ENCODE measurements at places on chromosomes 7 and 10.

DNA sequence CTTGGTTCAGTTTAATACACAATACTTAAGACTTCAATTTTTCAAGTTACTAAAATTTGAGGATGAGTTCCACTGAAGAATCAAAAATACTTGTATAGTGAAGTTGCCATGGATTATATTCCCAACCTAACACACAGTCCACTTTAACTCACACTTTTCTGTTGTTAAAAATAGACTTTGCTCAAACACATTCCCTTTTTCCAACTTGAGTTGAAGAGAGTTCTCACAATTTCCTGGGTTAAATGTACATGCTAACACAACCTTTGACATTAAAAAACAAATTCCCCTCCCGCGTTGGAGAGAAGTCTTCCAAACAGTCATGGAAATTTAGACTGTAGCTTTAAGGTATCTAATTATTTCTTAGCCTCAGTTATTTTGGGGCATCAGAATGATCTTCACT, 27.1 kb downstream of the SKIDA1 start:
- no peak for DNase-seq

DNA sequence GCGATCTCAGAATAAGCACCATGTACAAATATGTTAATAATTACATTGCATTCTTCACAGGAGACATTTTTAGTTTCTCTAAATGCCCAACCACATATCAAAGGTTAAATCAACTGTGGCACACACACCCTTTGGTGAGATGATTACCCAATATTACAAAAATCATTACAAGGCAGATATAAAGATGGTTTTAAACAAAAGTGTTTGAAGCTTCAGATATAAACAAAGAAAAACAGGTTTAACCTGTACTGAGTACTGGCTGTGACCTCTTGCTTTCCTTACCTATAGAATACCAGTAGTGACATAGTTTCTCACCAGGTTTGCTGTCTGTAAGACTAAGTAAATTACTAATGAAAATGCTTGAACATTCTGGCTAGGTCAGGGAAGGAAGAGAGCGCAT, 360.0 kb upstream of the IGFBP3 start:
- no peak for DNase-seq

GRCh38 chr7:68269405-68269804, 1272.8 kb downstream of the TYW1 start:
- no peak for DNase-seq

GRCh38 chr10:120719333-120719732, 131.8 kb upstream of the WDR11 start:
- no peak for DNase-seq

GRCh38 chr7:70143075-70144044, 545.1 kb downstream of the AUTS2 start:
- no peak for DNase-seq

GRCh38 chr10:51527522-51528219, 171.7 kb downstream of the CSTF2T start:
- DNase-seq, result no peak

GRCh38 chr7:118104812-118105441, 79.0 kb upstream of the LSM8 start:
- DNase-seq, result no peak

GRCh38 chr7:88216276-88216675, 3.6 kb downstream of the SRI start:
- DNase-seq, result no peak

DNA sequence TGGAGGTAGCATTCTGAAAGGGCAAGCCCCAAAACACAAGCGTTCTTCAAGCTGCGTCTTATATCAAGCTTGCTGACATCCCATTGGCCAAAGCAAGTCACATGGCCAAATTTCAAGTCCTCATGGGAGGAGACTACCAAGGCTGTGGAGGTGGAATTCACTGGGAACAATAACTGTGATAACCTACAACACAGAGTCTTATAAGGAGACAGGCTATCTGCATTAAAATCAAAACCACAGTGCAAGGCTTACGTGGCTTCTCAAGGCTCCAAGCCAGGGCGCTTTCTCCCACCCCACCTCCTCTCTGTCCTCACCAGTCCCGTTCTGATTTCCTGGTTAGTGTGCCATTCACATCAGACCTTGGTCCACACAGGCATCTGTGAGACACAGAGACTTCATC, 39.4 kb downstream of the ADRB1 start:
- no peak for DNase-seq

GRCh38 chr10:7405637-7406036, 5.2 kb downstream of the SFMBT2 start:
- no peak for DNase-seq

- DNase-seq, result no peak
Measured at GRCh38 chr10:62068464-62068863, 167.0 kb downstream of the ARID5B start.

Data from stimulated activated CD8-positive, alpha-beta memory T cell treated with anti-CD3 and anti-CD28 coated beads, Interleukin-4, amount 100 ng/mL, for 1 hour (primary cell).